ENCODE measurements at places on chromosomes 2 and 18.

- DNase-seq = no peak
Observed at GRCh38 chr18:52007105-52007504, 332.9 kb upstream of the DCC start.

DNA sequence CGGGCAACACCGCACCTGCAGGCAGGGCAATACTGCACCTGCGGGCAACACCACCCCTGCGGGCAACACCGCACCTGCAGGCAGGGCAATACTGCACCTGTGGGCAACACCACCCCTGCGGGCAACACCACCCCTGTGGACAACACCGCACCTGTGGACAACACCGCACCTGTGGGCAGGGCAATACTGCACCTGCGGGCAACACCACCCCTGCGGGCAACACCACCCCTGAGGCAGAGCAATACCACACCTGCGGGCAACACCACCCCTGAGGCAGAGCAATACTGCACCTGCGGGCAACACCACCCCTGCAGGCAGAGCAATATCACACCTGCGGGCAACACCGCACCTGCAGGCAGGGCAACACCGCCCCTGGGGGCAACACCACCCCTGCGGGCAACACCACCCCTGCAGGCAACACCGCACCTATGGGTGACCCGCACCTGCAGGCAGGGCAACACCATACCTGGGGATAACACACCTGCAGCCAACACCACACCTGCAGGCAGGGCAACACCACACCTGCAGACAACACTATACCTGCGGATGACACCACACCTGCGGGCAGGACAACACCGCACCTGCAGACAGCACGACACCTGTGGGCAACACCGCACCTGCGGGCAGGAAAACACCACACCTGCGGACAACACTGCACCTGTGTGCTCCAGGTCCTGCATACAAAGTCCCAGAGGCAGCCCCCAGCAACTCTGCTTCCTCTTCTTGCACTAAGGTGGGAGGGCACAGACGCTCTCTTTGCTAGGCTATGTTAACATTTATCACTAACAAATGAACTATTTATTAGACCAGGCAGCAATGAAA lies 57.7 kb downstream of the EIPR1 start:
- DNase-seq = no peak

GRCh38 chr18:32902568-32903330 lies 129.9 kb upstream of the KLHL14 start:
- no peak for DNase-seq

GRCh38 chr2:26605999-26606846 lies 34.9 kb downstream of the CIB4 start:
- DNase-seq = no peak

DNA sequence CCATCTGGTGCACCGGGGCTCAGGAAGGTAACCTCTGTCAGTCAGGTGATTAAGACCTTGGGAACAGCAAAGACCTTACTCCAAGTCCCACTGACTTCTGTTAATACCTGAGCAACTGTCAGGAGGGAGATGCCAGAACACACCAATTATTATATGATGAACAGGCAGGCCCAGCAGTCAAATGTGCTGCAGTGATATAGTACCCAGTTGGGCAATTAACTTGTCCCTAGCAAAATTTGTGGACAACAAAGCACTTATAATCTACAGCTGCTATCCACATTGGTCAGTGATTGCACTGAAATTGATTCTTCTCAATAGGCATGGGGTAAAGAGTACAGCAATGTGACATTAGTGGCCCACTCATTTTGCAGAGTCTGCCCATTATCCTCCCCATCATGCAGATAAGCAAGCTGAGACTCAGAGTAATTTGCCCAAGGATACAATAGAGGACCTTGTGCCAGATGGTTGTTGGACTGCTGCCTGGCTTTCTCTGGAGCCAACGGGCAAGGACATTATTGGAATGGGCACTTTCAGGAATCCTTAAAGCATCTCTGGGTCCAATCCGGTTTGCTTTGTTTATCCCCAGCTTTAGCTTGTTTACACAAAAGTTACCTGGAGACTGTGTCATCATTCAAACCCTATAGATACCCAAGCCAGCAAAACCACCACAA lies 147.6 kb downstream of the CCBE1 start:
- no peak for DNase-seq

GRCh38 chr18:42187611-42188380 lies 232.8 kb downstream of the PIK3C3 start:
- no peak for DNase-seq

GRCh38 chr2:180690611-180691010 lies 289.8 kb upstream of the UBE2E3 start:
- no peak for DNase-seq

DNA sequence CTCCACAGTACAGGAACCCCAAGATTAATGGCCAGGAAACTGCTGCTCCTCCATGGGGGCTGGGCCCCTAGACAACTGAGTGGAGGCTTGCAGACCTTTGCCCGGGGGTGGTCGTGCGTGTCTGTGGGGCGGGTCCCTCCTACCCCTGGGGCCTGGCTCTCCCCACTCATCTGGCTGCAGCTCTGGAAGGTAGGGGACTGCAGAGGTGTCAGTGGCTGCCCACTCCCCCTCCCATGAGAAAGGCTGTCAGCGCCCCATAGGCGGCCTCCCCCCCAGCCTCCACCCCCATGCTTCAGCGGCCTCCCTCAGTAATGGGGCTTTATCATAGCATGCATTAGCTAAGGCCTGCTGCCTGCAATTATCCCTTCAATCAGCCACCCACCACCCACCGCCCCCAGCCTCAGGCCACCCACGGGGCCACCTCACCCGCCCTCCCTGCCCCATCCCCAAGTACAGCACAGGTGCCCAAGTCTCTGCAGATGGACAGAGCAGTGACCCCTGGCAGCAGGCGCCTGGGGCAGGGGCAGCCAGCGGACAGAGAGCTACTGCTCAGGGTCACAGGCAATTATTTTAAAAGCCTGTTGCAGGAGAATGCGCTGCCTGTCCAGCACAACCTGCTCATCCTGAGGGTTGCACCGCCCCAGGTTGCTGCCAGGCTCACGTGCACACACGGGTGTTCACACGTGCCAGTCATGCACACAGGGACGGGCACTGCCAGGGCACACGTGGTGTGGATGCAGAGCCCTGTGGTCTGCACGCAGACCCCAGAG lies 9.1 kb upstream of the ECEL1 start:
- no peak for DNase-seq

- DNase-seq = no peak
Observed at GRCh38 chr2:20994130-20994529, 49.7 kb downstream of the APOB start.

DNA sequence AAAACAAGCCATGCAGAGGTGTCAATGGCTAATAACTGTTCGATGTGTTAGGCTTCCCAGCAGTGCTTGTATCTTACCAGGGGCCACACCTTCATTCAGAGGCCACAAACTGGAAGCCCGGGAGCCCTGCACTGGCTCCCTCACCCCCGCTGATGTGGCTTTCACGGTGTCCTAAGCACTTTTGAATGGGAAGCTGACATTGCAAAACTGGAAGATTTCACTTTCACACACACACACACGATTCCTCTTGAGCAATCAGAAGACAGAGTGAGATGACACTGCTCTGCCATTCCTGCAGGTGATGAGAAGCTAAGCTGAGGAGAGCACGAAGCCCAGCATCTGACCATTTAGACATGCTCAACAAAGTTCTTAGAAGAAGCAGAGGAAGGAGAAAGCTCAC lies 8.6 kb upstream of the ZNF407 start:
- DNase-seq = no peak

- DNase-seq = no peak
Observed at GRCh38 chr2:239146011-239146641, 254.7 kb downstream of the HDAC4 start.

DNA sequence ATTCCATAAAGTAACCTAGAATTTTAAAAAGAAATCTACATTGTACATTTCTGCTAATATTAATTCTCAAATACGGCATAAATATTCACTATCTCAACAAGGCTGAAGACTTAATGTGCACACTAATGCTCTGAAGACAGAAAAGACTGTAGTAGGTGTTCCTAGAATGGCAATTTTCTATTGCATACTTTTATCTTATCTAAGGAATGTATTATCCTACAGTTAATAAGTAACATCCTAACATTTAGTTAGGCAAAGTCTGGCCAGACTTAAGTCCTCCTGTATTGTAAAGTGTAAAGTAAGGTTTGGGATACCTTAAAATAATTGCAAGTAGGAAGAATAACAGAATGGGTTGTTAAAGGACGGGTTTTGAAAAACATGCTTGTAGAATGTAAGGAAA lies 42.2 kb downstream of the CHST9 start:
- DNase-seq = no peak

- DNase-seq = no peak
Observed at GRCh38 chr2:129883121-129883520, 96.3 kb upstream of the RAB6C start.

DNA sequence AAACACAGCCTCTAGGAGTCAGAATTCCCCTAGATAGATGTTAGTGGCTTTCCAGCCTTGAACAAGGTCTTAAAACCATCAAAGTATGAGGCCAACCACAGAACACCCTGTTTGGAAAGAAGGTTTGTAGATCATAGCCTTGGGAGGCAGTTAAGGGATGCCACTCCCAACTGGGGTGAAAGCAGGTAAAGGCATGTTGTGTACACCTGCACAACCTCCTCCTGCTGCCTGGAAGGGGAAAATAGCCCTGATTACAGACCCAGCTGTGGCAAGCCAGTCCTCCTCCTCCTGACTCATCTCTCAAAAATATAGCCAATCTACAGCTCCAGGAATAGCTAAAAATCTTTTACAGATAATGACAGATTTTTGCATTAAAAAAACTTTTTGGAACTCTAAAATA lies 108.1 kb downstream of the RBM43 start:
- no peak for DNase-seq

DNA sequence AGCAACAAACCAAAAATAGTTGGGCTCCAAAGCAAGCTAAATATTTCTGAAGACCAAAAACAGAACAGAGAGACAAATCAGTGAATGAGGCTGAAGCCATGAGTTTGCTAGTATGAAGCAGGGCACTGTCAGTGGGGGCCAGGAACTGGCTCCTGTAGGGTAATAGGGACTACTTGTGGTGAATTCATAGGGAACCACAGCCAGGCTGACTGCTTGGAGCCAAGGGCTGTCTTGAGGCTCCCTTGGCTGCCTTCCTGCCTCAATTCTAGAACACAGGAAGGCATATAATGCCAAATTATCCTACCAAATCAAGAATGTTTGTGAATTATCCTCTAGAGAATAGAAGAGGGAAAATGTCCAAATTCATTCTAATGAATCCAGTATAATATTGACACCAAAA lies 406.0 kb downstream of the CCDC85A start:
- peak; percentile 14 for DNase-seq

GRCh38 chr2:68345129-68345875 lies 19.8 kb upstream of the PLEK start:
- DNase-seq = no peak

DNA sequence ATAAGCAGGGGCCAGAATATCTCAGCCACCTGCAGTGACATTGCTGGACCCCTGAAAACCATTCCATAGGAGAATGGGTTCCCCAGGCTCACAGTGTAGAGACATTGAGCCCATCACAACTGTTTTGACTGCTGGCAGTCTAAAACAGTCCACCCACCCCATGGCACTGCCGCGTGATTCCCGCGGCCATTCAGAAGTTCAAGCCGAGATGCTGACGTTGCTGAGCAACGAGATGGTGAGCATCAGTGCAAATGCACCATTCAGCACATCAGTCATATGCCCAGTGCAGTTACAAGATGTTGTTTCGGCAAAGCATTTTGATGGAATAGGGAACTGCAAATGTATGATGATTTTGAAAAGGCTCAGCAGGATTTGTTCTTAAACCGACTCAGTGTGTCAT lies 139.4 kb downstream of the GFPT1 start:
- DNase-seq = no peak

DNA sequence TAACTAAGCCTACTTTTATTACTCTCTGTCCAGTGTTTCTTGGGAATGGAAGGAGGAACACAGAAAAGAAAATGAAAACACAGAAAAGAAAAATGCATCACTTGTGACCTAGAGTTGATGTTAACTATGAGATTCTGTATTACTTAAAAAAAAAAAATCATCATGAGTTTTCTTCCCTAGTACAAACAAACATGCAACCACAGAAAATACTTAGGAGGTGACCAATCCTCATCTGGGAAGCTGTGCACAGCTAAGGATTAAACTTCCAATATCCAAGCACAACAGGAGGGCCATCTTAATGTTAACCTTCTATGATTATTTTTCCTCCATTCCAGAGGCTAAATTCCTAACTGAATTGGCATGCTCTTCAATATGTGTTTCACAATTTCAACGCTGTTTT lies 1140.4 kb downstream of the LRP1B start:
- no peak for DNase-seq

DNA sequence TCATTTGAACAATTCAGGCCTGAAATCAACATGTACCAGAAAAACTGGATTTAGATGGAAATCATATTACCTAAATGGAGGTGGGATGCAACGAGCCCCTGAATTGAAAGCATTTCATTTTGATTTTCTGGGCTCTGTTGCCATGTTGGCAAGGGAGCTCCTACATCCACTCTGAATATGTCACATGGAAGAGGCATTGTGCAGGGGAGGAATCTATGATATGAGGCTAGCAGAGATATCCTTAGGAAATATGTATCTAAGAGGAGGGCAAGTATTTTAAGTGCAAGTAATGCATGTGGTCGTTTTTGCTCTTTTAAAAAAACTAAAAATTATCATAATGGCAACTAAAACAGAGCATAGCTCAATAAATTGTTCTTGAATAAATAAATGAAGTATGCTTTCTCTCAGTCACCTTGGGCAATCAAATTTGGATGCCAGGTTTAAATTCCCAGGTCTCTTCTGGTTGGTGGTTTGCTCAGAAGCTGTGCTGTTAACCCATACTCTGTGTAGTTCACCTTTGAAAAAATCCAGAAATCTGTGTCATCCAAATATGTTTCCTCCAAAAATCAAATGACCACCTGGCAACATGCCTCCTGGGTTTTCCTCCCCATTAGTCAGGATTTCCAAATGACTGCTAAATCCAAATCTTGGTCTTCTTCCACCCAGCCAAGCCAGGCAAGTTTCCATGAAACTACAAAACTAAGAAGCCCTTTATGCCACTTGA lies 6.5 kb upstream of the LGALSL start:
- no peak for DNase-seq

GRCh38 chr2:173999724-174000123 lies 34.6 kb upstream of the SP3 start:
- no peak for DNase-seq

DNA sequence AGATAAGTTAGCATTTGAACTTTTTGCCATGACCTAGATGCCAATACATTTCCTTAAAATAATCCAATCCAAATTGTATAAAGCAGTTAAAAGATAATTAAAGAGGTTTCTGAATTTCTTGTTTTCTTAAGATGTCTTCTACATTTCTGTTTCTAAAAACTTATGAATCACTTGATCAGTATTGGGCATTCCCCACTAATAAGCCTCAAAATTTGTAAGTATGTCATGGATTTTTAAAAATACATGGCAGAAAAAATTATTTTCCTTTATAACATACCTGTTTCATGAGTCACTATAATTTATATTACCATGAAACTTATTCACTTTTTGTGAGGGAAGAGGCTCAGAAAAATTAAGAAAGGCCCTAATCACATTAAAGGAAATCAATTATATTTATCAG lies 90.3 kb upstream of the TFPI start:
- no peak for DNase-seq

Measured in right hindlimb (tissue), 1 donor.